ENCODE measurements at places on chromosomes 5 and 9.

- DNase-seq = no peak
Observed at GRCh38 chr5:113749334-113749733, 235.8 kb downstream of the YTHDC2 start.

DNA sequence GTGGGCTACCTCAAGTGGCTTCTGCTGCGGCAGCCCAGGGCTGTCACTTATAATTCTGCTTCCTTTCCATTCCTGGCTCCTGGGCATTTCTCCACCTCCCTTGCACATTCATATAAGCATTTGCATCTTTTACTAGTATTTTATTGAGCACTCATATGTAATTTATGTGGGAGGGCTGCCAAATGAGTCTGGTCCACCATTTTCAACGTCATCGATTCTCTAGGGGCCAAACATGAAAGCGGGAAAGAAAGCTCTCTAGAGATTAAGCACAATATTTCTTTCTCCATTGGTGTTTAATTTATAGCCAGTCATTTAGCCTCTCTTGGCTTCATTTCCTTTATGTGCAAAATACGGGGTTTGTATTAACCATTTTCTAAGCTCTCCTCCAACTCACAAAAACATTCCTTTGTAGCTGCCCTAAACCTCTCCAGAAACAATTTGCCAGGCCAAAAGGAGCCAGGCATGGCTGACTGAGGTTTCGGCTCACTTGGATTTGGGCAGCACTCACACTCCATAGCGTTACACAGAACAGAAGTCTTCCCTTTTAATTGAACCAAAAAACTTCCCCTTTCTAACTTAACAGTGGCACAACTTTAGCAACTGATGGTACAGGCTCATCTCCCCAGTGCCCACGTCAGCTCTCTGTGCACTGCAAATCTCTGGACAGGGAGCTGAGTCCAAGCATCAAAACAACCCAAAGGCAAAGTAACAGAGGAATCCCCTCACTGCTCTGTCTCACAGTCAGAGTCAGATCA is 183.5 kb downstream of the ROR2 start:
- no peak for DNase-seq

DNA sequence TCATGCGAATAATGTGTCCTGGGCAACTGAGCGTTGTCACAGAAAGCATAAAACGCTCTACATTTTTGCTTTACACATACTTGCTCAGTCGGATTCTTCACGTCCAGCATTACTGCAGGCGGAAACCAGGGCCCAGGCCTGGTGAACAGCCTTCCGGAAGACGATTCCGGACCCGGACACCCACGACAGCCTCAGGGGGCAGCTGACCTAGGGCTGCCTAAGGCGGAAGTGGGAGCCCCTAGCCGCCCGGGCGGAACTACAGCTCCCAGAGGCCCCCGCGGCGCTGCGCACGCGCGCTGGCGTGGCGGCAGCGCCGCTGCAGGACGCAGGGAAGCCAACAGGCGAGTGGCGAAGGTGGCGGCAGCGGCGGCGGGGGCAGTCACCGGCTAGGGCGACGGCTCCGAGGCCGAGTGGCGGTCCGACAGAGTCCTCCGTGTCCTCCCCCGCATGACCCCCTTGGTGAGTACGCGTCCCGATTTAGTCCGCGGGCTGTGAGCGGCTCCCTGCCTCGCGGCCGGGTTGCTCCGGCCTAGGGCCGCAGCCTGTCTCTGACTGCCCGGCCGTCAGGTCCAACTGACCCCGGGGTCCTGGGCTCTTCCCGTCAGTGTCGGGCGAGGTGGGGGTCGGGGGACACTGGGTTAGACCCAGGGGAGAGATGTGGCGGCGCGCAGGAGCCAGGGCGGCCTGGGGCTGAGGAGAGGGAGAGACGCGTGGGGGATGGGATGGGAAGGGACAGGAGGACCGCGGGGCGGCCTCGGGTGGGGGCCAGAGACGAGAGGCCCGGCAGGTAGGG is at the start of gene GAPVD1:
Gene GAPVD1 (plus strand): TSS at position 326 of the 793 bp plus-strand sequence. CDS start 37,096 bp downstream, outside the sequence.
- DNase-seq = peak; percentile 78

DNA sequence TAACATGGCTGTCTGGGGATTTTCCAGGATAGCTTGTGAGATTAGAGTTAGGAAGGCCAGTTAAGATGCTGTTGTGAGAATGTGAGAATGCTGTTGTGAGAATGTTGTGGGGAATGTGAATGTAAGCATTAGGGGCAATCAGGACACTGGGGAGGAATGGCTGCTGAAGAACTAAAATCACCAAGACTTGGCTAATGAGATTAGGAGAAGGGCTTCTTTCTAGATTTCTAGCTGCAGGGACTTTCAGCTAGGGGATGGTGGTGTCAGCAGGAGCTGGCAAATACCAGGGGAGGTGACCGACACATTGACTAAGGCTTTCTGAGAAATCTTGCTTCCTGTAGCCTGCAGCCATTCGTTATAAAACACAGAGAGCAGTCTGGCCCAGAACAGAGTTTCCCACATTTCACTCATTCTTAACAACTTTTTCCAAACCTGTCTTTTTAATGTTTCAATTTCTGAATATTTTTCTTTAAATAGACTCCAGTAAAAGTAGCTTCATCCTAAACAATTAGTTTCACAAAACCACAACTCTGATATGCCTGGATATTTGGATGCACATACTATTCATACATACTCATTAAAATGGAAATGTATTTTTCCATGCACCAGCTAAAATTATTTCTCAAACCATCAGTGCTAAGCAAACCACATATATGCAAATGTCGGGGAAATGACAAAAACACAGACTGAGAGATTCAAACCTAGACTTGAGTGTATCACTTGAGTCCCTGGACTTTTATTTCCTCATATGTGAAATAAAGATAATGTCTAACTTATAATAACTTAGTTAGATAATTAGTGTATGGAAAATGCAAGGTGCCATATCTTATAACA is 89.3 kb upstream of the TNC start:
- no peak for DNase-seq

GRCh38 chr9:90088434-90088833 is 483.6 kb downstream of the GADD45G start:
- no peak for DNase-seq

GRCh38 chr5:74035521-74035937 is 409.5 kb downstream of the ARHGEF28 start:
- DNase-seq = no peak

Data from bone marrow (tissue), 2 donors.